Mesenteric fat pad (tissue), 1 donor: ENCODE measurements at places on chromosomes 13 and 19. TPM values are rescaled to one million over a fixed set of nuclear protein-coding genes. Genes with fewer than 3 reads are reported as not detected.

DNA sequence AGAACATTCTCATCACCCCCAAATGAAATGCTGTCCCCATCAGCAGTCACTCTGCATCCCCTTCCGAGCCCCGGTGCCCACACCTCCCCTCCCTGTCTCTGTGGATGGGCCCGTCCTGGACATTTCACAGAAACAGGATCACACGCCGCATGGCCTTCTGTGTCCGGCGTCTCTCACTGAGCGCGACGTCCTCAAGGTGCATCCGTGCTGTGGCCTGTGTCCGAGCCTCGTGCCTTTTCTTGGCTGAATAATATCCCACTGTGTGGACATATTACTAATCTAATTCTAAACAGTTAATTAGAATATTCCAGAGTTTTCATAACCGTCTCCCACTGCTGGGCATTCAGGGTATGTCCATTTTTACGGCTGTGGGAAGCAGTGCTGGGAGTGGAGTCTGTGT is 8.7 kb downstream of the NDUFS7 start:
- DNase-seq: no peak

- no peak for DNase-seq
These were observed 74.1 kb downstream of the SHISA2 start for GRCh38 chr13:25977671-25978070.

DNA sequence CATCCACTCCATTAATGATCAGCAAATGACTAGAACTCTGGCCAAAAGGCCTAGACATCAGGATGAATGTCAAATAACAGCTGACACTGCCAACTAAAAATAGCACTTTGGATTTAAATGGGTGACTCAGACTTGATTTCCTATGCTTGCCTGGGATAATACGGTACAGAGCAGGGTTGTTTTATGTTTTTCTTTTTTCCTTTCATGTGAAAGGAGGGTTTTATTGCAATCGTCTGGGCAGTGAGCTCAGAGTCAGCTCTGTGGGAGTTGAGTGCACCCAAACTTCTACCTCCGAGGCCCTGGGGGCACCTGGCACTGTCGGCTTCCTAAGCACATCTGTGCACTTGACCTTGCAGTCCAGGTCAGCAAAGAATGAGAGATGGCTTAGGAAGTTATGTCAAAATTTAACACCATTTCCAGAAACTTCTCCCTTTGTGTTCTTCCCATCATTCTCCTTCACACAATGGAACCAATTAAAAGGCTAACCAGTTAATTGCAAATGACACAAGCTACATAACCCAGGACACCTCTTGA is 134.1 kb downstream of the LACC1 start:
- DNase-seq: no peak

- no peak for DNase-seq
These were observed 184.6 kb upstream of the IRS2 start for GRCh38 chr13:109971006-109971405.

DNA sequence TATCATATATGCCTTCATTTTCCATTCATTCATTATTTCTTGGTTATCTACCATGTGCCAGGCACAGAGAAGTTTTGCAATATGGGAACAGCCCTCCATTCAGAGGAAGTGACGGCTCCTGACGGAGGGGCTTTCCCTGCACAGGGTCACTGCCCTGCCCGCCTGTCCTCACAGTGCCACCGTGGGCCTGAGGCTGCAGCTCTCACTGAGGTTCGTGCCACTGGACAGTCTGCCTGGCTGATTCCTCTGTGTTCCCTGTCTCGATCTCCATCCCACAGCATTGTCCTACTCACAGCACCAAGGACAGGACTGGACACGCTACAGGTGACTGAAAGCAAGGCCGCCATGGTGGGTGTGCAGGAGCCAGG is 92.7 kb downstream of the TSHZ3 start:
- DNase-seq: no peak

DNA sequence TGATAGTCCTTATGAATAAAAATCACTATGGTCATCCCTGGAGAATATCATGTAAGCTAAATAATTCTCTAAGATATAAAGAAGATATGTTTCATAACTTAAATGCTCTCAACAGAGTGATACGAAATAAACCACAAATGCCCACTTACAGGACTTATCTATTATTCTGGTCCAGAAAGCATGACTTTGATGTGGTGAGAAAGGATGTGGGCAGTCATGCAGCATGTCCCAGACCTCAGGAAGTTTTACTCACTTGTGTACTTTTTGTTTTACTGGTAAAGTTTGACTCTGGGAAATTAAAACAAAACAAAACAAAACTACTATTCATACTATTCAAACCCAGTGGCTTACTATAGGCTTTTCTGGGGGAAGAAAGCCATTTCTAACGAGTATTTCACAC is 483.2 kb upstream of the SLITRK6 start:
- no peak for DNase-seq

The RASAL3 gene
- 4.1 TPM for total RNA-seq

The CEACAM5 gene
- total RNA-seq: 0.35 TPM

The ZFP28 gene
- total RNA-seq: 5.6 TPM

The TUBA3C gene
- not detected for total RNA-seq

The PRR12 gene
- total RNA-seq: 22.3 TPM

The IRS2 gene
- 97.3 TPM for total RNA-seq
